ENCODE measurements at places on chromosomes 5 and 9. TPM values are rescaled to one million over a fixed set of nuclear protein-coding genes. Genes with fewer than 3 reads are reported as not detected.

The ANGPTL2 gene
- total RNA-seq, result 0.75 TPM

The IL3 gene
- not detected for total RNA-seq

The TRIM52 gene
- 8.9 TPM for total RNA-seq

The ZNF462 gene
- 21.2 TPM for total RNA-seq

DNA sequence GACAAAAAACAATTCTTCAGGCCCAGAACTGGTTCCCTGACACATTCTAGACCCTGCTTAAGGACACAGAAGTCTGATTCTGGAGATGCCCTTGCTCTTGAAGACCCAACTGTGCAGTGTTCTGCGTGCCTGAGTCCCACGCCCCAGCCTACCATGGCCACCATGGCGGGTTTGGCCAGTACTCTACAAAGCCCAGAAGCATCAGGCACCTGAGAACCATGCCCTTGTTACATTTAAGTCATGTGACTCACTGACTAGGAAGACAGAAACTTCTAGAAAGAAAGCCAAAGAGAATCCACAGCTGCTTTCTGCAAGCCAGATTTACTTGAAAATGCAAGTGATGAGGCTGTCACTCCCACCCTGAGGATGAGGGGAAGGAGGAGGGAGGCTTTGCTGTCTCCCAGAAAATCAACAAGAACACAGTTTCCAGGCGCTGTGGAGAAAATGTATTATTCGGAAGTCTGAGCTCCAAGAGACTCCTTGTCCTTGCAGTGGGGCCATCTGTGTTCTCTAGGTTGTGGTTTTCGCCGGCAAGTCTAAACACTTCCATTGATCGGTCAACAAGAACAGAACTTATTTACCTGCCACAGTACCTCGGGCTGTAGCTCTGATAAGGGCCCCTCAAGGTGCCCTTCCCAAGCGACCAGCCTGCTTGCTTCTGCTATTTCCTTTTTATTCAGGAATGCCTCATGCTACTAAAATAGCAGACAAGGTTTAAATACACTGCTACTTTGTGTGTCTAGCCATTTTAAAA lies 81.3 kb upstream of the DMRT1 start:
- H3K36me3 ChIP-seq, result no peaks in the 10 kb centered on the region
- H3K27me3 ChIP-seq, result no peaks in the 10 kb centered on the region
- peaks cover 17% of the 10 kb centered on the region for H3K4me1 ChIP-seq
- DNase-seq, result no peak
- no peak overlapping the region for H3K27ac ChIP-seq

- no peak for DNase-seq
- H3K27ac ChIP-seq, result no peak overlapping the region
- H3K36me3 ChIP-seq, result no peaks in the 10 kb centered on the region
Measured at GRCh38 chr5:161572914-161573313, 26.4 kb upstream of the GABRB2 start.

- peaks cover 58% of the 10 kb centered on the region for H3K27me3 ChIP-seq
- no peaks in the 10 kb centered on the region for H3K36me3 ChIP-seq
- no peak for DNase-seq
- no peak overlapping the region for H3K27ac ChIP-seq
- no peak overlapping the region for H3K4me3 ChIP-seq
Measured at GRCh38 chr9:3023449-3023848, 179.6 kb upstream of the PUM3 start.

- no peaks in the 10 kb centered on the region for H3K27me3 ChIP-seq
- no peak overlapping the region for H3K4me3 ChIP-seq
- DNase-seq, result no peak
- H3K4me1 ChIP-seq, result no peaks in the 10 kb centered on the region
- no peak overlapping the region for H3K27ac ChIP-seq
Measured at GRCh38 chr5:106768392-106768791, 902.3 kb downstream of the EFNA5 start.

GRCh38 chr5:7927466-7928375 lies 58.8 kb downstream of the MTRR start:
- no peak overlapping the region for H3K27ac ChIP-seq
- peak; percentile 86 for DNase-seq
- H3K36me3 ChIP-seq, result no peaks in the 10 kb centered on the region
- peaks cover 22% of the 10 kb centered on the region for H3K27me3 ChIP-seq
- H3K4me1 ChIP-seq, result no peaks in the 10 kb centered on the region
- no peak overlapping the region for H3K4me3 ChIP-seq

- no peaks in the 10 kb centered on the region for H3K27me3 ChIP-seq
- H3K4me1 ChIP-seq, result no peaks in the 10 kb centered on the region
- H3K27ac ChIP-seq, result no peak overlapping the region
- H3K36me3 ChIP-seq, result no peaks in the 10 kb centered on the region
- H3K4me3 ChIP-seq, result no peak overlapping the region
Measured at GRCh38 chr9:95486318-95486717, 30.5 kb downstream of the PTCH1 start.

GRCh38 chr5:163565931-163566608 lies 60.7 kb downstream of the MAT2B start:
- no peaks in the 10 kb centered on the region for H3K36me3 ChIP-seq
- H3K4me3 ChIP-seq, result peak overlapping the region; percentile 59
- H3K27me3 ChIP-seq, result peaks cover 56% of the 10 kb centered on the region
- peaks cover 14% of the 10 kb centered on the region for H3K4me1 ChIP-seq
- DNase-seq, result peak; percentile 38

- no peaks in the 10 kb centered on the region for H3K27me3 ChIP-seq
- peak; percentile 81 for DNase-seq
- peaks cover 91% of the 10 kb centered on the region for H3K4me1 ChIP-seq
- H3K4me3 ChIP-seq, result peak overlapping the region; percentile 12
Measured at GRCh38 chr5:149493316-149493715, 57.9 kb downstream of the CSNK1A1 start.
